ENCODE measurements at places on chromosomes 2 and 18. TPM values are rescaled to one million over a fixed set of nuclear protein-coding genes. Genes with fewer than 3 reads are reported as not detected.

Gene LIPT1
- total RNA-seq = 7.6 TPM

Gene SLC40A1
- 48.2 TPM for total RNA-seq

Gene ENOSF1
- total RNA-seq = 20.9 TPM

DNA sequence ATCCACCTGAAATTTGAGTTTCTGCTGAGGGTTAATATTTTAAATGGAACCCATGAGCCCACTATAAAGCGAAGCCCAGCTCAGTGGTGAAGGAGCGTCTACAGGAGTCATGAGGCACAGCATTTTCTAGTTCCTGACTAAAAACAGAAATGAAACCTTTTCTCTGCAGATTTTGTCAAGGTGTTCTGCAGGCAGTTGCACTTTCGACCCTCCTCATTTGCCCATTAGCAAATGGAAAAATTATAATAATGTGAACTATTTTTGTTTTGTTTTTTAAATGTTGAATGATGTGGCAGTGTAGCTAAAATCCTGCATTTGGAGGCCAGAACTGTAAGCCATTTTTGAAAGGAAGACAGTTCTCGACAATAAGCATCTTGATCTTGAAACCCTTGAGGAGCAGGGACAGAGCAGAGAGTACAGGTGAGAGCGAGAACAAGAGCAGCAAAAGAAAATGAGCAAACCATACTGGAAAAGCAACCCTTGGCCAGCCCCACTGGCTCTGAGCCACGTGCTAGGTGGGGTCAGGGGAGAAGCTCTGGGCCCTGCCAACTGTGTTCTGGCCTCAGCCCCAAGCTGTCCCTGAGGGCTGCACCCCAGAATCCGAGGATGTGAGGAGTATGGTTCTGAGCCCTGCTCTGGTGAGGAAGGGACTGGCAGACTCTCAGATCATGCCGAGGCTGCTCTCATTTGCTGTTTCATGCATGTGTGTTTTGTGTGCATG lies 26.4 kb upstream of the COPS8 start:
- no peak for DNase-seq

GRCh38 chr2:207762146-207762545 lies 7.6 kb downstream of the FZD5 start:
- no peak for DNase-seq

Measured in Right ventricle myocardium superior (tissue), 1 donor.